ENCODE measurements at places on chromosomes 2 and 18. TPM values are rescaled to one million over a fixed set of nuclear protein-coding genes. Genes with fewer than 3 reads are reported as not detected.

GRCh38 chr2:72995430-72996116, 75.9 kb downstream of the SFXN5 start:
- DNase-seq = no peak

GRCh38 chr2:68216454-68217310, 35.6 kb downstream of the PPP3R1 start:
- DNase-seq = no peak

DNA sequence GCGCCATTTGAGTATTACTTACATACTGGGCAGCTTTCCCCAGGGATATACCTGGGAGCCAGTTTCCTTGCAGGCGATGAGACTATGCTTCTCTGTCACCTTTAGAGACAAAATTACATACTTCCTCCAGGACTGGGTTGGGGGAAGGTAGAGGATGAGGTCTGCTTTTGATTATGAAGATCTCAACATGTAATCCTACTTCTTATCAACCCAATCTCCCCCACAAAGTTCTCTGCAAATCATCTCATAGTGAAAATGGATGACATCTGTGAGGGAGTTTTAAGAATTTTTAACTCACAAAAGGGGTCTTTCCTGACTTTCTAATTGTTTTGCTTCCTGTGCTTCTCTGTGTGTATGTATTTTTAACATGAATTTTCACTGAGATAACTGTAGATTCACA, 81.9 kb downstream of the TMEM131 start:
- DNase-seq = no peak

DNA sequence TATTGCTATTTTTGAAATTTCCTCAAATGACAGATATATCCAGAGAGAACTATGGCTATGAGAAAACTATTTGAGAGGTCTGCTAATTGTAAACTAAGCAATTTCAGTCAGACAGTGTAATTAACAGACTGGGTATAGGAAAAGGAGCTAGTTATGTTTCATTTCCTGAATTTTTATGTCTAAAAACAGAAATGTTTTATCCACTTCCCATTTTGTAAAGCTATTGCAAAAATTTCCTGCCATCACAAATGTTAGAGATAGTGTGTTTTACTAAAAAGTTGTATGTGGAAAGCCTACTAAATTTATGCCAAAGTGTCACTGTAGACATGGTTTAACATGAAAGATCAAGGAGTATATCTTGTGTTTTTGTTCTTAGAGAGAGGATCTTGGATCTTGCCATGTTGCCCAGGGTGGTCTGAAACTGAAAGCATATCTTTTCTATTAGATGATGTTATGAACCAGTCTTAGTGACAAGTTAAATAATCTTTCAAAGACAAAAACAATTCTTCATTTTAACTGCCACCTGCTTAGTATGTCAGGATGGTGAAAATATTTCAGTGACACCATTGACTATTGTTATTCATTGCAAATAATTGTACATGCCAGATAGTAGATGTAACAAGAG, 40.5 kb upstream of the ITPRID2 start:
- no peak for DNase-seq

DNA sequence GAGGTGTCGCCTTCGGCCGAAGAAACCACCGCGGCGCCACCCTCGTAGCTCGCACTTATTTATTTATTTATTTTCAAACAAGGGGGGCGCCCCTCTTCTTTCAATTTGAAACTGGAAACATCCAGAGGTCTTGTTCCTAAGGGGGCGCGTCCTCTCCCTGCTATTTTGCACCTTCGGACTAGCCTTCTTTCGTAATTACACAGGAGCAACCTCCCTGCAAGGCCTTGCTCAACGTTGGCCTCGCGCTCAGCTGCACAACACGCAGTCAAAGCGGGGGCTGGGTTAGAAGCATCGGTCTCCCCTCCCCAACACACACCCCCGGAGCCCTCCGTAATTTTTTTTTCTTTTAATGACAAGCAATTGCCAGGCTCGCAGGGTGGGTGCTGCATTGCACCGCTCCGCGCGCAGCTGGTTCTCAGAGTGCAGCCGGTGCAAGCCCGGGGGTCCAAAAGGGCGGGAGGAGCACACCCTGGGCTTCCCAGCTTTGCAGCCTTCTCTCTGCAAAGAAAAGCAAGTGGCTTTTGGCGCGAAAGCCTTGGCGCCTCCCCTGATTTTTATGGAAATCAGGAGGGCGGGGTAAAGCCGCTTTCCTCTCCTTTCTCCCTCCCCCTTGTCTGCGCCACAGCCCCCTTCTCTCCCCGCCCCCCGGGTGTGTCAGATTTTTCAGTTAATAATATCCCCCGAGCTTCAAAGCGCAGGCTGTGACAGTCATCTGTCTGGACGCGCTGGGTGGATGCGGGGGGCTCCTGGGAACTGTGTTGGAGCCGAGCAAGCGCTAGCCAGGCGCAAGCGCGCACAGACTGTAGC, at the start of gene MYCN:
MYCN (plus strand) TSS at position 697 of the 807 bp plus-strand sequence. CDS start 1,515 bp downstream, outside the sequence.
- DNase-seq = no peak

DSG2 gene
- 15.5 TPM for total RNA-seq

IL1R1 gene
- total RNA-seq = 14.6 TPM

All from glomerular endothelial cell (primary cell).